ENCODE measurements at places on chromosomes 11 and 22. TPM values are rescaled to one million over a fixed set of nuclear protein-coding genes. Genes with fewer than 3 reads are reported as not detected.

The CATSPER1 gene
- not detected for total RNA-seq

The EMID1 gene
- 0.26 TPM for total RNA-seq

The OR2D2 gene
- total RNA-seq: 0.71 TPM

The DRD4 gene
- total RNA-seq: not detected

The GLYATL1 gene
- total RNA-seq: not detected

The TRAPPC4 gene
- 26.3 TPM for total RNA-seq

The DMC1 gene
- 3.8 TPM for total RNA-seq

The OR51I1 gene
- not detected for total RNA-seq

The NRGN gene
- 0.97 TPM for total RNA-seq

Data from Karpas-422 (cell line).